ENCODE measurements at places on chromosomes 11 and 22.

DNA sequence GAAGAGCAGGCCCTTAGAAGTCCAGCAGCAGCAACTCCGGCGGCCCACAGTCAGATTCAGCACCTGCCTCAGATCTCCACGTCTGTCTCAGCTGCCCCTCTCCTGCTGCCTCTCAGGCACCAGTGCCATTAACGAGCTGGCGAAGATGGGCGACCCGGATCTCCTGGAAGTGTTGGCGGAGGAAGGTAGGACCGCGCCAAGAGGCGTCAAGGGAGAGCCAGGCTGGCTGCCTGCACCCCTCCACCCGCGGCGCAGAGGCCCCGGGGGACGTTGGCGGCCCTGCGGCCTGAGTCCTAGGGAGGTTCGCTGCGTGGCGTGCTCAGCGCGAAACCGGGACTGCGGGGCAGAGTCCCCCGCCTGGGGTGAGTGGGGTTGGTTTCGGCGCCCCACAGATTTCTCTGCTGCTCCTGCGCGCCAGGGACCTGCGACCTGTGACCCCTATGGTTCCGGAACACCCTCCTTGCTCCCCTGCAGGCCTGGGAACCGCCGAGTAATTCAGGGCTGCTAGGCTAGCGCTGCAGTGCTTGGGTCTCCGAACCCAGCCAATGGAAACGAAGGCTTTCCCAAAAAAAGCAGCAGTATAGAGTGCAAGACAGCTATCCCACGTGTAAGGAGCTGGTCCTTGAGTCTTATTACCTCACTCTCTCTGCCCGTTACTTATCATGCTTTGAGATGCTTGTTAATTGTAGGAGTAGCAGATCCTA is 615 bp downstream of the ANO5 start:
- DNase-seq, result peak; percentile 73

GRCh38 chr22:39316440-39317083 is 2.9 kb downstream of the RPL3 start:
- DNase-seq, result peak; percentile 92

DNA sequence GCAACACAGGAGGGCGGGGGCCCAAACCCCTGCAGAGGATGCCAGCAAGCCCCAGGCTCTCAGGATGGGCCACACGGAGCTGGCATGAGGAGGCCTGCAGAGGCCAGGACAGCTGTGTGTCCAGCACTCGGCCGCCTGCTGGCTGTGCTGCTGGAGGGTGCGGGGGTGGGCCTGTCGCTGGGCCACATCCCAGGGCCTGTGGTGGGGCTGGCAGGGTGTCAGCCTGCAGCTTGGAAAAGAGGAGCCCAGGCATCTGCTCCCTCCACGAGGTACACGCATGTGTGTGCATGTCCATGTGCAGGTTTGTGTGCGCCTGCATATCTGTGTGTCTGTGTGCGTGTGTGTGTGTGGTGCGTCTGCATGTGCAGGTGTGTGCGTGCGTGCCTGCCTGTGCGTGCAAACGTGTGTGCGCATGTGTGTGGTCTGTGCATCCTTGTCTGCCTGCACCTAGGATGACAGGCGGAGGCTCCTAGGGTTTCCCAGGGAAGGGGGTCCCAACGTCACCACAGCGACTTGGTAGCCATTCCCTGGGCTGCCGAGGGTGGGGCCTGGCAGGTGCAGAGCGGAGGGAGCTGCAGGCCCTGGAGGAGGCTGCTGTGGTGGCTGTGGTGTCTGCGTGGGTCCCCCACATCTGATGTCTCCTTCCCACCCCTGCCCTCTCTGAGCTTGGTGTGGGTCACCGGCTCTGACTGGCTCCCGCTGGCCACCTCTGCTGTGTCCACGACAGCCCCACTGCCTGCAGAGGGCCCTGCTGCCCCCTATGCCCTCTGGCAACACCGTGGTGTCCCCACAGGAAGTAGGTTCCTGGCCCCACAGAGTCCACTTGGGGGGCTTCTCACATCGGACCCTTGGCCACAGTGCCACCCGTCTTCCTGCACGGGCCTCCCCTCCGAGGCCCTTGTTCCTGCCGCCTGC is 17.1 kb downstream of the BRSK2 start:
- DNase-seq, result no peak

DNA sequence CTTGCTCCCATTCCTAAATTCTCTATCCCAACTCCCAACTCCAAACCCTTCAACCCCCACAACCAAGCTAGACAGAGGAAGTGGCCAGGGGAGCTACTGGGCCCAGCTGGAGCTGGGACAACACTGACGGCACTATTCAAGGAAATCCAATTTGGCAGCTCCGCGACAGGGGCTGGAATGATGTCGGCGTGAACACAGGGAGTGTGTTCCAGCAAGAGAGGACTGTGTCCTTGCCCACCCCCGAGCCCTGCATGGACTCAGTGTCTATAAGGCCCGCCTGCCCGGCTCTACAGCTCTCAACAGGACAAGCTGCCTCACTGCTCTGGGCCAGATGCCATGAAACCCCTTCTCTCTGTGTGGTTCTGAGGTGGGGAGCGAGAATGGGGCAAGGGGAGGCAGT is 11.3 kb downstream of the PCSK7 start:
- no peak for DNase-seq

GRCh38 chr11:4626207-4627099 is 10.8 kb upstream of the OR51D1 start:
- DNase-seq, result peak; percentile 82

- DNase-seq, result peak; percentile 43
Observed at GRCh38 chr22:47174096-47174495, 411.6 kb downstream of the TBC1D22A start.

DNA sequence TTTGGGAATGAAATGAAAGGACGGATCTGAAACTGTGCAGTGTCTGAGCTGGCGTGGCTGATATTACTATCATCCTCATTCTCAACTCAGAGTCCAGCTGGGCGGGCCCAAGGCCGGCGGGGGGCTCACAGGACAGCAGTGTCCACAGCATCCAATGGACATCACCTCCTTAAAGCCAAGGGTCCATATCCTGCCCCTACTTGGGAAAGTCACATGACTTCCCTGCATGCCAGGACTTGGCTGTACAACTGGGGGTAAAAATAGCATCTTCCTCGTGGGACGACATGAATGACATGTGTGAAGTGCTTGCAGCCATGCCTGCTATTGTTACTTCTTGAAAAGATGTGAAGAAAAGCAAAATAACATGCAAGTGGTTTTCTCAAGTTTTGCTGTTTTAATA is 82.3 kb downstream of the TRMU start:
- DNase-seq, result no peak

DNA sequence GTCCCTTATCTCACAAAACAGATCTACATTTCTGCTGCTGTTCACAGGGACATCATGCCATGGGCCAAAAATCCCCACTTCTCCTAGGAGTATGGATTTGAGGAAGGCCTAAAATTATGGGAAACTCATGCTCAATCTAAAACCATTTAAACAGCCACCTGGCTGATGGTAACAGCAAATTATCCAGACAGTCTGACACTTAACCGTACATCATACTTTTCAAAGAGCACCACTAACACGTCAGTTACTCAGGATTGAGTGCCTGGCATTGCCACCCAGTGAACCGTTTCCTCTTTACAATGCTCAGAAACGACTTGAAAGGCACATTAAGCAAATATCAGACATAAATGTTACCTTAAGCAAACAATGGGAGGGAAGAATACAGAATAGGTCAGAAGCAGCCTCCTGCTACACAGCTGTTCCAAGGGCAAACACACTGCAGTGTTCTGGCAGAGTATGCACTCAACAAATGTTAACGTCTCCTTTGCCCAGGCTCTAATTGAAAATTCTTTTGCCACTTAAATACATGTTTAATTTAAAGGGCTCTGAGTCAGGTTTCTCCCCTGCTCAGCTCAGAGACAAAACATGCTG is 18.8 kb upstream of the SLC36A4 start:
- no peak for DNase-seq

GRCh38 chr11:69670158-69670845 is 4.9 kb downstream of the LTO1 start:
- DNase-seq, result peak; percentile 95

GRCh38 chr11:7571640-7572000 is 57.8 kb downstream of the PPFIBP2 start:
- DNase-seq, result peak; percentile 87

- no peak for DNase-seq
Observed at GRCh38 chr11:1934335-1935155, 12.6 kb upstream of the MRPL23 start.

GRCh38 chr11:100890789-100891188 is 203.7 kb downstream of the ARHGAP42 start:
- DNase-seq, result peak; percentile 79

- no peak for DNase-seq
Observed at GRCh38 chr11:1672613-1673350, 24.2 kb upstream of the KRTAP5-6 start.

GRCh38 chr22:49241174-49241851 is 586.4 kb downstream of the BRD1 start:
- DNase-seq, result no peak

DNA sequence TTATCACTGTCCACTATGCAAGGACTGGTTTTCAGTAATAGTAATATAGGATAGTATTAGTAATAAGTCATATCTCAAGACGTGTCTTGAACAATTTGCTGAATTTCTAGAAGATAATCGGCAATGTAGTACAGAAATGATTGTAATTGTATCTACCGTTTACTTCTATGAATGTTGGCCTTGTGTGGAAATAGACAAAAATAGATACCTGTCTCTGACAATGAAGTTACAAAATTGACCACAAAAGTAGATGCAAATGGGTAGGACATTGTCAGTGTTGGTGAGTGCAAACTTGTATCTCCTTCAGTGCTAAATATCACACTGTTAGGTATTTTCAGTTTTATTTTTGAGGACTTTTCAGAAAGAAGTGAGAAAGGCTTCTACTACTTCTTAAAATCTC is 43.1 kb downstream of the SVIP start:
- no peak for DNase-seq
